ENCODE measurements at places on chromosomes 3 and 15. TPM values are rescaled to one million over a fixed set of nuclear protein-coding genes. Genes with fewer than 3 reads are reported as not detected.
A peak's percentile ranks its signal among the peaks of the same experiment; 100 is the strongest.

Gene SNTN
- total RNA-seq = not detected

Gene SATB1
- total RNA-seq = 41.5 TPM

Gene NPAP1
- not detected for total RNA-seq

GRCh38 chr3:37609181-37610110, 252.2 kb upstream of the CTDSPL start:
- no peaks in the 10 kb centered on the region for H3K27me3 ChIP-seq
- H3K4me3 ChIP-seq = no peak overlapping the region
- DNase-seq = peak; percentile 31
- H3K27ac ChIP-seq = no peak overlapping the region
- H3K4me1 ChIP-seq = peaks cover 31% of the 10 kb centered on the region

GRCh38 chr3:60746043-60746638, 505.1 kb downstream of the FHIT start:
- no peaks in the 10 kb centered on the region for H3K4me1 ChIP-seq
- H3K36me3 ChIP-seq = no peaks in the 10 kb centered on the region
- H3K4me3 ChIP-seq = no peak overlapping the region
- H3K27me3 ChIP-seq = no peaks in the 10 kb centered on the region
- no peak overlapping the region for H3K27ac ChIP-seq

DNA sequence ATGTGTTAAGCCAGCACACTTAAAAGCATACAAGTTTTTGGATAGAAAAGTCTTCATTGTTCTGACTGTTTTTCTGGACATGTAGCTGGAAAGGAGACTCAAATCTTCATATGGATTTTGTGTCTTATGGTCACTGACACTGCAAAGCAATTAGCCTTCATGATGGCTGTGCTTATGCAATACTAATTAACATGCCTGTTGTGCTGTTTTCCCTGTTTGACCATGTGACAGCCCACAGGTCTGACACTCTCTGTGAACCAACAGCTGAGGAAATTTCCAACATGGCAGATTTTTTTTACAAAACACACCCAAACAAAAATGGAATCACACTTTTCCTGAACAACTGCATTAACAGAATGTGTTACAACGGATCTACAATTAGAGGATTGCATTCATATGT, 248.4 kb downstream of the ROBO2 start:
- no peaks in the 10 kb centered on the region for H3K4me1 ChIP-seq
- DNase-seq = no peak
- no peak overlapping the region for H3K4me3 ChIP-seq
- no peaks in the 10 kb centered on the region for H3K36me3 ChIP-seq
- no peaks in the 10 kb centered on the region for H3K27me3 ChIP-seq
- H3K27ac ChIP-seq = no peak overlapping the region

- H3K4me3 ChIP-seq = no peak overlapping the region
- H3K4me1 ChIP-seq = peaks cover 17% of the 10 kb centered on the region
- no peak overlapping the region for H3K27ac ChIP-seq
These were observed 175.7 kb downstream of the FAM43A start for GRCh38 chr3:194861375-194861774.
